Urinary bladder (tissue), 4 donors: ENCODE measurements at places on chromosomes 2 and 18. TPM values are rescaled to one million over a fixed set of nuclear protein-coding genes. Genes with fewer than 3 reads are reported as not detected.

Gene SLC9A2
- total RNA-seq, result 4.2 TPM

Gene FLACC1
- 1.3 TPM for total RNA-seq

Gene FRZB
- total RNA-seq, result 3.7 TPM

Gene VWC2L
- total RNA-seq, result not detected

Gene NFATC1
- total RNA-seq, result 11.3 TPM

Gene DUSP2
- 18.5 TPM for total RNA-seq

Gene SCN9A
- total RNA-seq, result 32.9 TPM

Gene NOL4
- total RNA-seq, result 1.3 TPM

Gene MEIS1
- 213 TPM for total RNA-seq

Gene ALPG
- total RNA-seq, result not detected

Gene ABCG8
- not detected for total RNA-seq

Gene SIGLEC15
- 2.3 TPM for total RNA-seq

Gene IL36B
- not detected for total RNA-seq

Gene NAT8
- not detected for total RNA-seq

Gene GLS
- total RNA-seq, result 312 TPM

Gene GLI2
- total RNA-seq, result 11.3 TPM

Gene MAL
- 3.6 TPM for total RNA-seq

Gene LOXHD1
- 1.2 TPM for total RNA-seq

Gene XDH
- 2.1 TPM for total RNA-seq

Gene TCF23
- 0.85 TPM for total RNA-seq

Gene LRRTM1
- total RNA-seq, result 0.63 TPM

Gene SLC14A1
- 102 TPM for total RNA-seq

Gene MAPK4
- 3.6 TPM for total RNA-seq

Gene B4GALT6
- total RNA-seq, result 7.5 TPM

Gene RUFY4
- not detected for total RNA-seq

Gene KATNAL2
- 4.4 TPM for total RNA-seq

Gene AQP12B
- total RNA-seq, result not detected

Gene SPEG
- total RNA-seq, result 31.2 TPM

Gene TMEM247
- total RNA-seq, result not detected

Gene AKAIN1
- total RNA-seq, result not detected

Gene MOGAT1
- total RNA-seq, result not detected

Gene PIEZO2
- 78.1 TPM for total RNA-seq

Gene ITGB6
- 25.2 TPM for total RNA-seq

Gene STPG4
- not detected for total RNA-seq

Gene WDR7
- 70.8 TPM for total RNA-seq

Gene PROM2
- total RNA-seq, result 13.6 TPM

Gene TTN
- 153 TPM for total RNA-seq

Gene SERPINB7
- total RNA-seq, result not detected

Gene C2orf66
- 0.32 TPM for total RNA-seq

Gene CPLX4
- not detected for total RNA-seq

Gene GALNT14
- 2.9 TPM for total RNA-seq

Gene WNT10A
- total RNA-seq, result 1.9 TPM

Gene PAX3
- 3.3 TPM for total RNA-seq

Gene EIF2AK2
- total RNA-seq, result 82.3 TPM

Gene KCNJ3
- total RNA-seq, result 2.3 TPM

Gene FBXO11
- 149 TPM for total RNA-seq

Gene AOX1
- total RNA-seq, result 6.0 TPM

Gene ZC3H15
- 82.2 TPM for total RNA-seq

Gene ICOS
- 0.21 TPM for total RNA-seq

Gene COLEC12
- 92.7 TPM for total RNA-seq

Gene ANKRD30B
- total RNA-seq, result not detected

Gene HOXD3
- total RNA-seq, result 5.2 TPM

Gene SOWAHC
- 28.2 TPM for total RNA-seq

Gene BOK
- total RNA-seq, result 16.7 TPM

Gene GALNT5
- 23.4 TPM for total RNA-seq
